ENCODE measurements at places on chromosomes 3 and 15. TPM values are rescaled to one million over a fixed set of nuclear protein-coding genes. Genes with fewer than 3 reads are reported as not detected.

HHATL gene
- total RNA-seq, result not detected

DNA sequence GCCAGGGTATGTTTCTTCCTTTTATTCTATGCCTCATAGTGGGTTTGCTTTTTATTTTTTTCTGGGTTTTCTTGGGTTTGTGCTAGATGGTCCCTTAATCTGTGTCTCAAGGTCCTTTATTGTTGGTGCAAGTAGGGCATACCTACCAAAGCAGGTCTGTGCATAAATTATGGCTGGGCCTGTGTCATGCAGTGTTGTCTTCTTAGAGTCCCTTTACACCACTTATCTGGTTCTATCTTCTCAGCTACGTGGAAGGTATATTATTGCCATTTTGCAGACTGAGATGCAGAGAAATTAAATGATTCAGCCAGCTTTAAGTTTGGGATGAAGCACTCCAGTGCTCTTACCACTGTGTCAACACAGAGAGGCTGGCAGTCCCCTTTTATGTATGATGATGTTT is 293.5 kb upstream of the SOX2 start:
- no peak for DNase-seq

DNA sequence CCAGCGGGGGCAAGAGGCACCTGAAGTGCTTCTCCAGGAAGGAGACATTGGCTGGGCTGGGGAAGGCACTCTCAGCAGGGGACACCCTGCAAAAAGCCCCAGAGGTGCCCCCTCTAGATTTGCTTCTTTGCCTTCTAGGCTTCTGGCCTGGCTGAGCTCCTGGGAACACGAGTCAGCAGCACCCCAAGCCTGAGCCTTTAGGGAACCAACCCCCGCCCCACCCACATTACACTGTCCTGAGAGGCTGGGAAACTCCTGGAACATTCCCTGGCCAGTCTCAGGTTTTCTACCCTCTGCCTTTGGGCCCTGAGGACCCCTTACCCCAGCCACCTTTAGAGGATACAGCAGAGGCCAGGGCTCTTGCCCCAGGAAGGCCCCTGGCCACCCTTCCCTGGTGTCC is 108.4 kb upstream of the LINGO1 start:
- no peak for DNase-seq

DNA sequence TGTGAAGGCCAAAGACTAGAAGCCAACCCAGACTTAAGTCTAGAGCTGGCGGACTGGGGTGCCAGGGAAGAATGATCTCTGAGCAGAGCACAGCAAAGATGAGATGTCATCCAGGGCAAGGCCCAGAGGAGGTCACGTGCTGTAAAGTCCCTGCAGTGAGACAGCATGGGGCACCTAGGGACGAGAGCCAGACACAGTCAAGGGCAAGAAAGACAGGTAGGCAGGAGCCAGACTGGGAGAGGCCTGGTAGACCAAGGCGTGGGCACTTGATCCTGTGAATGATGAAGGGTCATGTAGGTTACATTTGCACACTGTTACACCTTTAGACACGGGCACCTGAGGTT is 379.7 kb upstream of the PROK2 start:
- DNase-seq, result no peak

GRCh38 chr3:134094491-134094890 is 64.8 kb upstream of the SLCO2A1 start:
- no peak for DNase-seq

DNA sequence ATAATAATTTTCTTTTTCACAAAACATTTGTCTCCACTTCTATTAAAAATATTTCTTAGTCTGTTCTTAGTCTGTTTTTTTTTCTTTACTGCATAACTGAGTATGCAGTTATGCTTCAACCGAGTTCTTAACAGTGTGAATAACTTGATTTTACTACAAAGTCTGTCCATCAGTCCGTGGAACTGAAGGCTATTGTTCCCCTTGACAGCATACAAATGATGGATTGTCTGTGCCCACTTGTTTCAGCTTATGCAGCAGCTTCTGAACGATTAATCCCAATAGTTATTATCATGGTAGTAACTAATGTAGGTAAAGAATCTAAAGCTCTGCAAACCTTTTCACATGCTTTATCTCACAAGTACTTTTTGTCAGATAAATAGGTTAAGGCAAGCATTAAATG is 150.7 kb downstream of the SSR3 start:
- no peak for DNase-seq

DNA sequence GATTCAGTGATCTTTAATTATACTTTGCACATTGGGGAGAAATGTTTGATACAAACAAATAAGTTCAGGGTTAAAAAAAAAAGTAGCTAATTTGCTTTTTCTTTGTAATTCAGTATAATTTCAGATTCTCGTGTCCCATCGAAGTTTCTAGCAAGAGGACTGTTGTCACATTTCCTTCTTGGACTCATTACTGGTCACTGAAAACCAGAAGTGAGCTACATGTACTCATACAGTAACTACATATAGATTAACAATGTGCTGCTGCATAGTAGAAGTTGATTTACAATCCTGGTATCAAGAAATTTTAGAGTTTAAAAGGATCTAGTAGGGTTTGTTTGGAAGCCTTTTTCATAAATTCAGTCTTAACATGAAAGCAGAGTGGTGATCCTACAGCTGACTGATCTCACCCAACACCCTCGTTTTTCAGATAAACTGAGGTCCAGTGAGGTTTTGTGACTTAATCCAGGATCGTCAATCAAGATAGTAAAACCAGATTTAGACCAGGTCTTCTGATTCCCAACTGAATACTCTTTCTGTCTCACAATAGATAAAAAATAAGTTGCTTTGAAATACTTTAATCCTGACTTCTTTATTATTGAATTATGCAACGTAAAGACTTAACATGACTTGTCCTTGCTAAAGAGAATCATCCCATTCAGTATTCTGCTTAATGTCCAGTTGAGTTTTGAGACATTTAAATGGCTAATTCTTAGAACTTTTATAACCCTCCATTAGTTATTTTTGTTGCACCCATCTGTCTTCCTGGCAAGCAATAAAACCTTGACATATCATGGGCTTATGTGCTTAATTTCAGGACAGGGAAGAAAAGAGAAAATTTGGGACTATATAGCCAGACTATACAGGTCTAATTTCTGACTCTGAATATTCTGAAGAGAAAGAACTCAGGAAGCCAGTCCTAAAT is 2.8 kb downstream of the SEC62 start:
- no peak for DNase-seq
